Stomach (tissue), 19 donors: ENCODE measurements at places on chromosomes 7 and 10.

GRCh38 chr10:71372882-71373495 is 23.7 kb upstream of the CDH23 start:
- no peak for DNase-seq

- no peak for DNase-seq
Observed at GRCh38 chr7:108423089-108423989, 32.9 kb downstream of the NRCAM start.

DNA sequence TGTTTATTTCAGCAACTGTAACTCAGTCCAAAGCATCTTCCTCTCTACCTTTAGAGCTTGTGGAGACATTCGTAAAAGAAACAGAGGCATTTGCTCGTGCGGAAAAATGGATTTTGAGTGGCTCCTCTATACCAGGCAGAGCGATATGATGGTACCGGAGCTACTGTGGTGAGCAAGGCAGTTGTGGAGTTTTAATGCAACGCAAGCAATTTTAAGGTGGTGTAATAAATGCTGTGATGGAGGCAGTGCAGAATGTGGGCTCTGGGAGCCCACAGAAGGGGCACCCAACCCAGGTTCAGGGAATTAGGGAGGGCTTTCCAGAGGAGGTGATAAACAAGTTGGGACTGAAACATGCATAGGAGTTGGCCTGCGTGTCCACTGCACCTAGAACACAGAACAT is 149.5 kb downstream of the CDH23 start:
- DNase-seq: no peak

- DNase-seq: no peak
Observed at GRCh38 chr7:151309311-151309710, 32.3 kb upstream of the NUB1 start.

DNA sequence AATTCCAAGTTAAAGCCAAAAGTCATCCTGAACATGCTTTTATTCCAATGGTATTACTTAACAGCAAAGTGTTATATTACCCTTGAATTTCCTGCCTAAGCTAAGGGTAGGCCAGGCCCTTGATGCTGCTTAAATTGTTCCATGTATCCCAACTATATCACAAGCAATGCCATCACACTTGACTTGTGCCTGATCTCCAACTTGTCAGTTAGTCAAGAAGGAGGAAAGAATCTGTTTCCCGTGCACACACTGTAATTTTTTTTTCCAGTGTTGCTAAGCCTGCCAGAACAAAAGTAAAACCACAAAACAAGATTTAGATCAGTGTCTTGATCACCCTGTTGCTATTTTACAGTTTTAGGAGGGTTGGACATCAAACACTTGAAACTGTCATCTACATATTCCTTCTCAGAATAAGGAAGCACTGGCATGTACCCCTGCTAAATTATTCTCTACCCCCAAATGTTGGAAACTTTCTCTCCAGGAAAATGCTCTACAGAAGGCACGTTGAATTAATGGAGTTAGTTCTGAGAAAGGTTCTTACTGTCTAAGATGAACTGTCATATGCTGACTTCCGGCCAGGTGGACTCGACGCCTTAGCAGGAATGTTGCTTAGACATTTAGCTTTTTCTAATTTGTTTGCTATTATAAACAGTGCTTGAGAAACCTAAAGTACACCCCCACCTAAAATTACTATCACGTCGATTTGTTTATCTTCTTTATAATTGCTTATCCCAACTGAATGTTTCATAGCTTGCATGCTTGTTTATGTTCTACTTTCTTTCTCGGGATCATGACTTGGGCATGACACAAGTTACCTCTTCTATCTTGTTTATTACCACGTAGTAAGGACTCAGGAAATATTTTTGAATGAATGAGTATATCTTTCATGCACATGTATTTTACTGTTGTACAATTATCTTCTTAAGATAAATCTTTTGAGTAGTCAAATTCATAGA is 105.5 kb upstream of the ZNF438 start:
- DNase-seq: no peak

- no peak for DNase-seq
Observed at GRCh38 chr7:140425718-140426117, 21.9 kb downstream of the RAB19 start.

DNA sequence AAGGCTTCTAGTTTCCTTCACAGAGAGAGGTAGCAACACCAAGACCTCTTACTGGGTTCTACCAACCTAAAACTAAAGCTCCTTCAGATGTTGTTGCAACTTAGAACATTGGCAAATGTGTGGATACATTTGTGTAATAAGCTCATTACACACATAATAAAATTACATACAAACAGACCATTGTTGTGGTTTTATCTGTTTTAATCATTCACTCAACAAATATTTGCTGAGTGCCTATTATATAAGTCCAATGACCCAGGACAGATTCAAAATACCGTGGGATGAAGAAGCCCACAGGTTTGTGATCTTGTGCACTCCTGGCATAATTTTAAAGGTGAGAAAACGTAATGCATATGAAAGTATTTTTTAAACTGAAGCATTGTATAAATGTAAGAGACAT is 160.4 kb upstream of the NPVF start:
- no peak for DNase-seq

- no peak for DNase-seq
Observed at GRCh38 chr10:89773081-89773480, 71.7 kb downstream of the KIF20B start.

DNA sequence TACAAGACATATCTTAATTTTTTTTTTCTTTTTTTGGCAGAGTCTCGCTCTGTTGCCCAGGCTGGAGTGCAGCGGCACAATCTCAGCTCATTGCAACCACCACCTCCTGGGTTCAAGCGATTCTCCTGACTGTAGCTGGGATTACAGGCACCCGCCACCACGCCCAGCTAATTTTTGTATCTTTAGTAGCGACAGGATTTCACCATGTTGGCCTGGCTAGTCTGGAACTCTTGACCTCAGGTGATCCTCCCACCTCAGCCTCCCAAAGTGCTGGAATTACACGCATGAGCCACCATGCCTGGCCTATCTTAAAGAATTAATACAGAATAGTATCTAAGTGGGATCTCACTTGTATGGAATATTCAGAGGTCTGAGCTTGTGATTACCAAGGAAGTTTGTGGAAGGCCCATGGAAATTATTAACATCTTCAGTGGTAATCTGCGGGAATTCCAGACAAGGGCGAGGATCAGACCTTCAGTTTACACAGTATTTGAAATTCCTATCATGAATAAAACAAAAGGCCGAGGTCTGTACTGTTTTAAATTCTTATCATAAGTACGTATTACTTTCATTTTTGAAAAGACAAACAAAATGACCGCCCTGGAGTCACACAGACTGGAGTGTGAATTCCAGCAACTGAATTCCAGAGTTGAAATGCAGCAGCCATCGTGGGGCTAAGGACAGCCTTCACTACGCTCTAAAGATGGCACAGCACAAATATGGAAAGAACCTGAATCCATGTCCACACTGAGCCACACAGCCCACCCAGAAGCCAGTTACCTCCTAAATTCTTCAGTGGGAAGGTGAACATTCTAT is 16.7 kb downstream of the GPRIN2 start:
- peak; percentile 48 for DNase-seq

DNA sequence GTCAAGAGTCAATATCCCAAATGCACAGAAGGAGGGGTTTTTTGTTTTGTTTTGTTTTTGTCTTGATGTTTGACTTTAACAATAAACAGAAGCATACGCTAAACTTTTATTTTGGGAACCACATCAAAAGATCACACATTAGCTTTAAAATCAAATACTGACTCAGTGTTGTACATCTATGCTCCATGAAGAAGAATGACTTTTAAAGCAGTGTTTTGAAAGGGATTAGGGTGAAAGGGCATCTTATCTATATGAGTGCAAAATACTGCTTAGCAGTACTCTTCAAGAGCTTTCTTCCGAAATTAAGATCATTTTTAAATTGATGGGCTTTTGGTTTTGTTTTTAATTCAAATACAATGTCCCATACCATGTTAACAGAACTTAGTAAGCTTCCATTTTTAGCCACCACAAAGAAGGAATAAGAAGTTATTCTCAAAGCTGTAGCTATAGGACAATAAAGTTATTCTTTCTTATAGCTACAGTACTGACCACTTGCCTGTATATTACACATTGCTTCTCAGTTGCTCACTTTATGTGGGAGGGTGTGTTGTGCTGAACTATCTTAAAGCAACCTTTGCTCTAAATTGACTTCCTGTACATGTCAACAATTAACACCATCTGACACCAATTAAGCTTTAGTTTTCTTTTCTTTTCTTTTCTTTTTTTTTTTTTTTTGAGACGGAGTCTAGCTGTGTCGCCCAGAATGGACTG is 144.3 kb upstream of the KAT6B start:
- peak; percentile 13 for DNase-seq

- no peak for DNase-seq
Observed at GRCh38 chr10:34102893-34103506, 712.1 kb downstream of the PARD3 start.

- DNase-seq: peak; percentile 52
Observed at GRCh38 chr10:50614444-50615137, 9.2 kb downstream of the SGMS1 start.

- peak; percentile 87 for DNase-seq
Observed at GRCh38 chr10:79058899-79059841, 9.6 kb upstream of the ZMIZ1 start.

GRCh38 chr10:129024046-129024445 is 443.0 kb upstream of the MGMT start:
- DNase-seq: no peak

- DNase-seq: no peak
Observed at GRCh38 chr10:73003822-73004221, 49.2 kb upstream of the PLA2G12B start.

GRCh38 chr7:98745722-98746318 is 124.0 kb downstream of the TMEM130 start:
- peak; percentile 83 for DNase-seq

- no peak for DNase-seq
Observed at GRCh38 chr7:135939261-135939812, 37.8 kb downstream of the MTPN start.
